ENCODE measurements at places on chromosomes 12 and 14.

DNA sequence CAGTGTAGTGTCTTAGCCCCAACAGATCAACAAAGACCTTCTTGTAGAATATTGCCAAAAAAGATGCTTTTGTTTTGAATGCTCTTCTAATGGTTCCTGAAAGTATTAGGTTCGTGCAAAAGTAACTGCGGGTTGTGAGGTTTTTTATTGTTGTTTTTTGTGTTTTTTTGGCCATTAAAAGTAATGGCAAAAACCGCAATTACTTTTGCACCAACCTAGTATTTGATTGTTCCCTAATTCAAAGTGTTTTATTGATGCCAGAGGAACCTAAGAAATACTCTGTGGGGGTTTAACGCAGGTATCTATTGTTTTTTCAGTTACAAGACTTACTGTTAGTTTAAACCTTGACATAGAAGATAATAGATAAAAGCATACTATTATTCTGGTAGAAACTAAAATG is 150.8 kb upstream of the DAAM1 start:
- DNase-seq, result no peak

- DNase-seq, result no peak
Measured at GRCh38 chr14:105694961-105695360, 168.6 kb downstream of the TMEM121 start.

DNA sequence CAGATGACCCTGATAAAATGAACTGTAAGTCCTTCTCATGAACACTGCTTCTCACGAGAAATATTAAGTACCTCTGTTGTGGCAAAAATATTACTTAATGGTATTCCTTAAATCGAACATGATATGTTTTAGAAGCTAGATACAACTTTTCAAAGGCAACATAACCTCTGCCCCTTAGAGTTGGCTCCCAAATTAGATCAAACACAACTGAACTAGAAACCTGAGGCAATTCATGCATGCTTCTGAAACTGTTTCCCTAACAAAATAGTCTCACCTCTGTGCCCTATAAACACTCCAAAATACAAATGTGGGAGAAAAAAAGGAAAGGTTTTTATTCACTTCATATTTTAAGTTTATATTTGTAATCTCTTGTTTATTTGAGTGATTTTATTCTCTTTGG is 121.6 kb downstream of the SLC16A7 start:
- no peak for DNase-seq

GRCh38 chr14:89042021-89042420 is 217.6 kb downstream of the TTC8 start:
- DNase-seq, result no peak

GRCh38 chr12:101038289-101038871 is 171.7 kb downstream of the SLC5A8 start:
- DNase-seq, result no peak

- no peak for DNase-seq
Measured at GRCh38 chr12:89556976-89557375, 31.1 kb upstream of the POC1B start.

- DNase-seq, result no peak
Measured at GRCh38 chr14:98711453-98711852, 560.5 kb downstream of the BCL11B start.

GRCh38 chr12:2507814-2508213 is 287.0 kb upstream of the FKBP4 start:
- DNase-seq, result no peak

DNA sequence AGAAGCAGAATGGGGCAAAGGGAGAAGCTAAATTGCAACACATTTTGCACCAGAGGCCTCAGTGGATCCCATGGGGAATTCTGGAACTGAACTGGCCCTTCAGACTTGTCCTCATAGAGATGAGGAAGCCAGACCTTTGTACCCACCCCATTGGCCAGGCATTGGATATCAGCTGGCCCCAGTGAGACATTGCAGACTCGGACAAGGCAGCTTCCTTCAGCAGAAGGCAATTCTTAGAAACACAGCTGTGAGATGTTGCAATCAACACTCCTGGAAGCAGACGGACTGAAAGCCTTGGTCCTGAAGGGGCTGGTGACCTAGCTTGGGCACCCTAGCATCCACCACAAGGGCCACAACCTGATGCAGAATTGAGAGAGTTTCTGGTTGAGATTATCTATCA is 218.1 kb downstream of the MSRB3 start:
- DNase-seq, result no peak

DNA sequence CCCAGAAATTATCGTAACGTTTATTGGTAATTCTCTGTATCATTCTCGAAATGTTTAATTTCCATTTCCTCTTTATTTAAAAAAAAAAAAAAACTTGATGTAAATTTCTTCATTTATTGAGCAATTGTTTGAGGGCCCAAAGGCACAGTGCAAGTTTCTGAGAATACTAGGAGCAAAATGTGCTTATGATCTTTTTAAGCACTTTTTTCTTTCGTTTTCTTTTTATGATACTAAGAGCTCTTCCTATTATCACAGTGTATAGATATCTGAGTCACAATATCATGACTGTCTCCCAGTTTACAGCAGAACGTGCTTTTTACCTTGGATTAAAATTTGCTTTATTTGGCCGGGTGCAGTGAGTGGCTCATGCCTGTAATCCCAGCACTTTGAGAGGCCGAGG is 5.6 kb downstream of the ATP2A2 start:
- no peak for DNase-seq

DNA sequence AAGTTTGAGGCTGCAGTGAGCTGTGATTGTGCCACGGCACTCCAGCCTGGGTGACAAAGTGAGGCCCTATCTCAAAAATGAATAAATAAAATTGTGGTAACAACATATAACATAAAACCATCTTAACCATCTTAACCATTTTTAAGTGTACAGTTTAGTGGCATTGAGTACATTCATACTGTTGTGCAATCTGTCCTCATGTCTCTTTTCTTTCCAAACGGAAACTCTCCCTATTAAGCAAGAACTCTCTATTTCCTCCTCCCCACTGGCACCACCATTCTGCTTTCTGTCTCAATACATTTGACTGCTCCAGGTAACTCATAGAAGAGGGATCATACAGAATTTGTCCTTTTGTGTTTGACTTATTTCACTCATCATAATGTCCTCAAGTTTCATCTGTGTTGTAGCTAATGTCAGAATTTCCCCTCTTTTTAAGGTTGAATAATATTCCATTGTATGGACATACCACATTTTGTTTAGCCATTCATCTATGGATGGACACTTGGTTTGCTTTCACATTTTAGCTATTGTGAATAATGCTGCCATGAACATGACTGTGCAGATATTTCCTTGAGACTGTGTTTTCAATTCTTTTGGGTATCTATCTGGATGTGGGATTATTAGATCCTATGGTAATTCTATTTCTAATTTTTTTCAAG is 4.4 kb upstream of the MARK3 start:
- no peak for DNase-seq

GRCh38 chr12:113340061-113340460 is 5.2 kb upstream of the SLC8B1 start:
- no peak for DNase-seq

Data from stimulated activated CD4-positive, alpha-beta T cell treated with anti-CD3 and anti-CD28 coated beads, Interleukin-1b, Interleukin-23, amount 100 ng/mL, for 4 hours (primary cell).